ENCODE measurements at places on chromosomes 4 and X. TPM values are rescaled to one million over a fixed set of nuclear protein-coding genes. Genes with fewer than 3 reads are reported as not detected.

The TMPRSS11A gene
- polyA plus RNA-seq: not detected

The NUP54 gene
- polyA plus RNA-seq: 81.8 TPM

The PLRG1 gene
- 125 TPM for polyA plus RNA-seq

The SHROOM2 gene
- 16.7 TPM for polyA plus RNA-seq

The ZNF674 gene
- 6.3 TPM for polyA plus RNA-seq

The ITM2A gene
- 108 TPM for polyA plus RNA-seq

The BCORL1 gene
- polyA plus RNA-seq: 12.9 TPM

The TSR2 gene
- polyA plus RNA-seq: 56.6 TPM

The DCAF4L1 gene
- polyA plus RNA-seq: 0.12 TPM
